ENCODE measurements at places on chromosomes 13 and 19. TPM values are rescaled to one million over a fixed set of nuclear protein-coding genes. Genes with fewer than 3 reads are reported as not detected.

DNA sequence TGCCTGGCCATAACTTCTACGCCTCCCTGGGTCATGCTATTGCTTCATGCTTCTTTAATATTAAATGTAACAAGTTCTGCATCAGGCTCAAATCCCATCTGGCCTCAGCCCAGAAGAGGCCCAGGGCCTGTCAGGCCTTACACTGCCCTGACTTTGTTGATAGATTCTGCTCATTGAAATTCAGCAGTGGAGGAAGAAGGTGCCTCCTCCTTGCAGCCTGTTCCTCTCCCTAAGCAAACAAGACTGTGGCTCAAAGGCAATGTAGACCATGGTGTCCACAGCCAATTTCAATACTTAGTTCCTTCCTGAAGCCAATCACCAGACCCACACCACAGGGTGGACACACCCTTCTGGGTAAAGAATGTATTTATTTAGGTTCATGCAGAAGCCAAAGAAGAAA is 59.4 kb downstream of the LACC1 start:
- DNase-seq = no peak

GRCh38 chr13:28316836-28317235 is 178.1 kb downstream of the FLT1 start:
- DNase-seq = no peak

DNA sequence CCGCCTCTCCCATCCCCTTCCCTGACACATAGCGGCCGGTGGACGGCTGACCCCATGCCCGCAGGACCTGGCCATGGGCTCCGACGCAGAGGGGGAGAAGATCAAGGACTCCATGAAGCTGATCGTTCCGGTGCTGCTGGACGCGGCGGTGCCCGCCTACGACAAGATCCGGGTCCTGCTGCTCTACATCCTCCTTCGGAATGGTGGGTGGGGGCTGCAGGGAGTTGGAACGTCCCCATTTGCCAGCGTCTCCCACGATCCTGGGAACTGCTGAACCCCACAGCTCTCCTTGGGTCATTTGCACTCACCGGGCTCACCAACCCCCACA is 7.6 kb downstream of the STXBP2 start:
- DNase-seq = no peak

- DNase-seq = no peak
Observed at GRCh38 chr13:101297794-101298193, 118.5 kb downstream of the NALCN start.

- DNase-seq = no peak
Observed at GRCh38 chr13:68234274-68234673, 1004.1 kb upstream of the PCDH9 start.

The ATP1A3 gene
- total RNA-seq = 0.72 TPM
